ENCODE measurements at places on chromosomes 5 and 9.

- DNase-seq, result no peak
Measured at GRCh38 chr5:179269781-179270543, 75.3 kb downstream of the ADAMTS2 start.

DNA sequence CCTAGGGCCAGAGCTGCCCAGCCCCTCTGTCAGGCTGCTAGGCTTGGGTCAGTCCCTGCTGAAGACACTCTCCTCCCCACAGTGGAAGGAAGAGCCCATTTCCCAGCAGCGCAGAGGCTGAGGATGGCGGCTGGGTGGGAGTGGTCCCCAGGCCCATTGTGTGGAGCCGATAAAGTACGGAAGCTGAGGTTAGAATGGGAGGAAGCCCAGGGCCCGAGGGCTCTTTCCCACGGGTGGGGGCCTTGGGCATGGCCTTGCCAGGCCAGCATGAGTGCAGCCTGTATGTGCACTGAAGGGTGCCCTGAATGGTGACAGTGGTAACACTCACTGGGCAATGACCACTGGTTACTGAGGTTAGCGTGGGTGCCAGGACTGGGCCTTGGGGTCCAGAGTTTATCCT lies 125.9 kb downstream of the RGS3 start:
- no peak for DNase-seq

- DNase-seq, result no peak
Measured at GRCh38 chr5:77231471-77232138, 21.1 kb downstream of the PDE8B start.

- DNase-seq, result no peak
Measured at GRCh38 chr9:3498691-3499090, 27.1 kb downstream of the RFX3 start.

GRCh38 chr5:95989283-95990048 lies 27.8 kb upstream of the ELL2 start:
- no peak for DNase-seq

DNA sequence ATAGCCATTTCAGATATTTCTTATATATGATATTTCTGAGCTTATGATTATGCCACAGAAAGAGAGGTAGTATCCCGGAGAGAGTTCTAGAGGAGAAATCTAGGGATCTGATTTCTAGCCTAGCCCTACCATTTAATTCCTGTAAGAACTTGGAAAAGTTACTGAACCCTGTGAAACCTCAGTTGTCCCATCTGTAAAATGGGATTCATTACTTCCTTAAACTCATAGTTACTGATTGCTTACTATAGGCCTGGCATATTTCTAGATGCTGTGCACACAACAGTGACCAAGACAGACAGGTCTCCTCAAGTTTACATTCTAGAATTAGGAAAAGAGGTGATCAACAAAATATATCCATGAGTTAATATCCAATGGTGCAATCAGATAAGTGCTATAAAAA lies 30.8 kb upstream of the SMAD5 start:
- no peak for DNase-seq

GRCh38 chr5:131245948-131246347 lies 17.9 kb upstream of the CDC42SE2 start:
- DNase-seq, result no peak

GRCh38 chr5:125002727-125003598 lies 256.5 kb upstream of the ZNF608 start:
- DNase-seq, result no peak

DNA sequence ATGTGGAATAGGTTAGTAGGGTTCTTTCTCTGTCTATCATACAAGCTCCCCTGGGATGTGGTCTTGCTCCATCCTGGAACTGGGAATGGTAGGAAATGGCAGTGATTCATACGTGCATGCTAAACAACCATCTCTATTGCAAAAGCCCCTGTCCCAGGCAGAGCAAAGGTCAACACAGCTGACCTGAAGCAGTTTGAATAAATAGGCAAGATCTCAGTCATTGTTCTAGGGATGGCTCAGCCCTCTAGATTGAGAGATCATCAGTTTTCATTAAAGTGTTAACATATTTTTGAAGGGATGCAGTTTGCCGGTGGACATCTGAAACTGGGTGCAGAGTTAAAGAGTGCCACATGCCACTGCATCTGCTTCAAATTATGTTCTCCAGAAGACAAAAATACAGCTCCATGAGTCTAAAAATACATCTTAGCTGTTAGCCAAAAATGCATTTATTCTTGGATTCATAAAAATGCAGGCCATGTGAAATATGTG lies 224.1 kb downstream of the ESM1 start:
- no peak for DNase-seq

DNA sequence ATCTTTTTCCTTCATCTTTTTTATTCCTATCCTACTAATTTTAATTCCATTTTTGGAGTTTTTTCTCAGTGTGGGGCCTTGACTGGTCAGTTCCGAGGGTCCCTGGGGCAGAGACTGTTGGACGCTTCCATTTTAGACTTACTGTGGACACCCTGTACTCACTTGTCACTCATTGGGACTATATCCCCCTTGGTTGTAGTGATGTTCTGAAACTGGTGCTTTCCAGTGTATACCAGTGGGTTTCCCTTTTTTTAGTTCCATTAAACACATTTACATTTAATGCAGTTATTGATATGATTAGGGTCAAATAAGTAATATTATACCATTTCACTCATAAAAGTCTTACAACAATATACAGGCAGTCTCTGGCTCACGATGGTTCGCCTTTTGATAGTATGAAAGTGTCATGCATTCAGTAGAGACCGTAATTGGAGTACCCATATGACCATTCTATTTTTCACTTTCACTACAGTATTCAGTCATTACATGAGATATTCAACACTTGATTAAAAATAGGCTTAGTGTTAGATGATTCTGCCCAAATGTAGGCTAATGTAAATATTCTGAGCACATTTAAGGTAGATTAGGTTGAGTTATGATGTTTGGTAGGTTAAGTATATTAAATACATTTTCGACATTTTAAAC lies 46.0 kb downstream of the CNOT6 start:
- no peak for DNase-seq

GRCh38 chr5:172153695-172154094 lies 34.3 kb downstream of the STK10 start:
- DNase-seq, result no peak

DNA sequence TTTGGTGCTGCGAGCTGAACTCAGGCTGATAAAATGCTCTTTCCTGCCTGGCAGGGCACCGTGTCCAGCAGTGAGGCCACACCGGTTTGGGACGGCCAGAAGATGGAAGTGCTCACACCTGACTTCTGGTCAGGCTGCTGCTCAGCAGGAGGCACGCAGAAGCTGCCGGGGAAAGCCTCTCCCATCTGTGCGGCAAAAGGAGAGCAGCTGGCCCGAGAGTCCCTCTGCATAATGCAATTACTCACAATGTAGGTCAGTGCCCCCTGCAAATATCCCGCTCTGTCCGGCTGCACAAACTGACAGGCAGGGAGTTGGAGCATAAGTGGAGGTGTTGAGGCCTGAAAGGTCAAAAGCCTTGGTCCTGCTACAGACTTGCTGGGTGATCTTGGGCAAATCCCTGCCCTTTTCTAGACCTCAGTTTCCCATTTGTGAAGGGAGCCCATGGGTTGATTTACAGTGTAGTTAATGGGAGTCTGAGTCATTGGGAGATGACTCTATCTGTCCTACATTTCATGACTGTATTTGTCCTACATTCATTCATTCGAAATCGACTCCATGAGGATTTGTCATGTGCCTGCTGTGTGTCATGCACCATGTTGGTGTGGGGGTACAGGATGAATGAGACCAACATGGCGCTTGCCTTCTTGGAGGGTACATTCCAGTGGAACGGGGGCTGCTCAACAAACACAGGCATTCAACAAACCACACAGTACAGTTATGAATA lies 61.8 kb upstream of the TBC1D2 start:
- DNase-seq, result no peak

DNA sequence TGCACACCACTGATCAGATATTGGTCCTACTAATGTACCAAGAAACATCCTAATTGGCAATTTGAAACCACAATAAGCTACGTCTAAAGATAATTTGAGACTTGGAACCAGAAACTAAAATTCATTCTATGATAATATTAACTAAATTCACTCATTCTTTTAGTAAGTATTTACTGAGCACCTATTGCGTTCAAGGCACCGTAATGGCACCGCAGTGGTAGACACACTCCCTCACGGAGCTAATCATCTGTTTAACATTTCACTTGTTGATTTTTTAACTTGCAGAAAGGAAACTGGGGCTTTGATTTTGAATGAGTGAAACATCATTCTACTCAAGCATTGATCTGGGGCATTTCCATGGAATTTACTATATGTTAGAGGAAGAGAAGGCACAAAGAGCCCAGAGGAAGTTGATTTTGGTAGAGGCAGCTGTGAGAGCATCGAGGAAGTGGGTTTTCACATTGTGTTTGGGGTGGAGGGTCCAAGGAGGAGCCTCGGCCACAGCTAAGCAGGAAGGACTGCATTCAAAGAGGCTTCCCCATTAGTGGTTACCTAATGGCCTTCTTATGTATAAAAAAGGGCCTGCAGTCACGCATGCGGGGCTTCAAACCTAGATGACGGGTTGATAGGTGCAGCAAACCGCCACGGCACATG lies 7.1 kb downstream of the RAPGEF1 start:
- DNase-seq, result no peak

GRCh38 chr9:8856396-8857067 lies 1057.0 kb upstream of the DMAC1 start:
- DNase-seq, result no peak

DNA sequence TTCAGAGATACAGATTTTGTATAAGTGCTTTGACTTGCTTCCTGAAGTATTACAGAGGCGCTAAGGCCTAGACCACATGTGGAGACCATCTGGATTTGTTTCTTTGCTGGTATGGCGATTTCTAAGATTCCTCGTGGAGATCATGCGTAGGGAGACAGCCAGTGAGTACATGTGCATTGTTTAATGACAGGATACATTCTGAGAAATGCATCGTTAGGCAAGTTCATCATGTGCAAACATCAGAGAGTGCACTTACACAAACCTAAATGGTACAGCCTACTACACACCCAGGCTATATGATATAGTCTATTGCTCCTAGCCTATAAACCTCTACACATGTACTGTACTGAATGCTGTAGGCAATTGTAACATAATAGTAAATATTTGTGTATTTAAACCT lies 16.5 kb upstream of the CEP120 start:
- DNase-seq, result no peak

- DNase-seq, result no peak
Measured at GRCh38 chr5:3047212-3047774, 295.8 kb upstream of the IRX2 start.

DNA sequence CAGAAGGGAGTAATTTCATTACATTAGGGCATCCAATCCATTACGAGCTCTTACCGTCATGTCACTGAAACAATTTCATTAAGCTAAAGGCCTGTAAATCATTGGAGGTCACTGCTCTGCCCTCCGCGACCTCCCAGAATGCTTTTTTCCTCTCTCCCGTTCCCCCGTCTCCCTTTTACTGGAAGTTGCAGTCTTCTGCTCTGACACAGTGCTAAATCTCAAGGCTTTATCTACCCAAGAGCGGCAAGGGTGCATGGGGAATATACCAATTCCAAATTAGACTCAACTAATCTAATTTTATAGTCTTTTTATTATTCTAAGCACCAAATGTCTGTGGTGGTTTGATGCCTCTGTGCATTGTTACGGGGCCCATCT lies 265.7 kb upstream of the PANK3 start:
- DNase-seq, result no peak

DNA sequence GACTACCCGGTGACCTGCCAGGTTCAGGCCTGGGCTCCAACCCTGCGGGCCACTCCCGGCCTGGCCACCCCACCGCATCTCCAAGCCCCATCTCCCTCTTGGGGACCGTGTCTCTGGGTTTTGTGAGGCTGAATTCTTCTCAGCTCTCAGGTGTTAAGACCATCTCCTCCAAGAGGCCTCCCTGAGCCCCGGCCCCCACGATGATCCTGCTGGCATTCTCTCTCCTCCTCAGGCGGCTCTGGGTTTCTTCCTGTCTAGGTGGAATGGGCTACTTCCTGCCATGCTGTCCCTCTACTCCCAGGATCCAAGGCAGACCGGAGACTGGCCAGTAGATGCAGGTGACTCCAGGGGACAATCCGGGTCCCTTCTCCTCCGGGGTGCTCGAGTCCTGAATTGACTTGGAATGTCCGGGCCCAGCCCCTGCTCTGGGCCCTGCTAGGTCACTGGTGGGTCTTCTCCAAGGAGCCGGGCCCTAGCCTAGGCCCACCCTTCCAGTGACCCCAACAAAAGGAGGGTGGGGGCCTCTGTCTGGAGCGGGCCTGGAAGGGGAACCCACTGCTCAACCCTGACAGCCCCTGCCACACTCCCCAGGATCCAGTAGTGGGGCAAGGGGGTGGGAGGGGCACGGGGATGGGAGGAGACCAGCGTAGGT lies 219.8 kb downstream of the C9orf50 start:
- DNase-seq, result no peak

- DNase-seq, result no peak
Measured at GRCh38 chr5:100616291-100616690, 81.1 kb downstream of the FAM174A start.

DNA sequence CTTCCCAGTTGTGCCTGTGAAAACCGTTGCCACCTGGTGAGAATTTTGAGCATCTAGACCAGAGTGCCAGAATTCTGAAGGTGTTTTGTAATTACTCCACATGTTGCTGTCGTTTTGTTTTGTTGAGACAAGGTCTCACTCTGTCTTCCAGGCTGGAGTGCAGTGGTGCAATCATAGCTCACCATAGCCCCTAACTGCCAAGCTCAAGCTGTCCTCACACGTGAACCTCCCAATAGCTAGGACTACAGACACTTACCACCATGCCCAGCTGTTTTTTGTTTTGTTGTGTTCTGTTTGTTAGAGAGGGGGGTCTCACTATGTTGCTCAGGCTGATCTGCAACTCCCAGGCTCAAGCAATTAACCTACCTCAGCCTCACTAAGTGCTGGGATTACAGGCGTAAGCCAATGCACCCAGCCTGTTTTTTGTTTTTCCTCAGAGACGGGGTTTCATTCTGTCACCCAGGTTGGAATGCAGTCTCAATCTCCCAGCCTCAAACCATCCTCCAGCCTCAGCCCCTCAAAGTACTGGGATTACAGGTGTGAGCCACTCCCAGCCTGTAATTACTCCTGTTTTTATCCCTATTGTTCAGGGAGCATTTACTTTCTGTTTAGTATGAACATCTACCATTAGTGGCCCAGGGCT lies 121.1 kb upstream of the DMRT1 start:
- no peak for DNase-seq

DNA sequence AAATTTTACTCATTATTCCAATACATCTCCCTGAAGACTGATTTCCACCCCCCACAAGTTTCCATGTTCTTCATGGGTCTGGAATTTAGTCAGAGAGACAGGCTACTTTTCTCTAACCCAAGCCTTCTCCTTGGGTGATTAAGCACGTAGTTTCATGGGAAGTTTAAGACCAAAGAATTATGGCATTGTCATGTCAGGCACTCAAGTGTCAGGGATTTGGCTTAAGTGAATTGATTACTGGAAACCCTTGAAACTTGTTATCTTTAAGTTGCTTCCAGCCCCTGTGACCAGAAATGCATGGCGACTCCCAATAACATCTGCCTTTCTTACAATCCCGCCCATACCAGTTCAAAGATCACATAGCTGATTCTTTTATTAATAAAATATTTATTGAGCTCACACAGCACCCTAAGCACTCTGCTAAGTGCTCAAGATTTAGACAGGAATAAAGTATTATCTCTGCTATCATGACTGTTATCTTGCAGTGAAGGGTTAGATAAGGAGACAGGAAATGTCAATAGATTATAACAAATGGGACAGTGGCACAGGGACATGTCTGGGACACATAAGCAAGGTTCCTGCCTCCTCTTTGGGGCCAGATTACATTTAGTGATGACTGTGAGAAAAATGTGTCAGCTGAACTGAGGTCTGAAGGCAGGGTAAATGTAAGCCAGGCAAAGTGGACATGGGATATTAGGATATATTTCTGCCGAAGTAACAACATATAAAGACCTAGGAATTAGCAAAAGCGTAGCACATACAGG lies 241.2 kb upstream of the TNC start:
- DNase-seq, result no peak

- no peak for DNase-seq
Measured at GRCh38 chr5:63564789-63565188, 397.5 kb downstream of the HTR1A start.
